Foreskin fibroblast (primary cell): ENCODE measurements at places on chromosomes 16 and 17.

GRCh38 chr16:69513180-69513966, 52.4 kb upstream of the NFAT5 start:
- DNase-seq, result peak; percentile 15

DNA sequence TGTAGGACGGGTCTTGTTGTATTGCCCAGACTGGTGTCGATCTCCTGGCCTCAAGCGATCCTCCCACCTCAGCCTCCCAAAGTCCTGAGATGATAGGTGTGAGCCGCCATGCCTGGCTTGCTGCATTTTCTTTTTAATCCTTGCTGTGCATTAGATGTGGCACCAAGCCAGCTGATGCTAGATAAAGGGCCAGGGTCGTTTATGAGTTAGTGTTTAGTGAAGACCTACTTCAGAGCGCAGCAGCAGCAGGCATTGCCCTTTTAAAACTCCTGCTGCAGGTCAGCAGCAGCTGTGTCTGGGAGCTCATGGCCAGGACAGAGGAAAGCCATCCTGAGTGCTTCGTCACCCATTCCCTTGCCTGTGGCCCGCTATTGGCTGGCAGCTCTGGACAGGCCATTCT, 237.3 kb downstream of the CCDC182 start:
- DNase-seq, result no peak

DNA sequence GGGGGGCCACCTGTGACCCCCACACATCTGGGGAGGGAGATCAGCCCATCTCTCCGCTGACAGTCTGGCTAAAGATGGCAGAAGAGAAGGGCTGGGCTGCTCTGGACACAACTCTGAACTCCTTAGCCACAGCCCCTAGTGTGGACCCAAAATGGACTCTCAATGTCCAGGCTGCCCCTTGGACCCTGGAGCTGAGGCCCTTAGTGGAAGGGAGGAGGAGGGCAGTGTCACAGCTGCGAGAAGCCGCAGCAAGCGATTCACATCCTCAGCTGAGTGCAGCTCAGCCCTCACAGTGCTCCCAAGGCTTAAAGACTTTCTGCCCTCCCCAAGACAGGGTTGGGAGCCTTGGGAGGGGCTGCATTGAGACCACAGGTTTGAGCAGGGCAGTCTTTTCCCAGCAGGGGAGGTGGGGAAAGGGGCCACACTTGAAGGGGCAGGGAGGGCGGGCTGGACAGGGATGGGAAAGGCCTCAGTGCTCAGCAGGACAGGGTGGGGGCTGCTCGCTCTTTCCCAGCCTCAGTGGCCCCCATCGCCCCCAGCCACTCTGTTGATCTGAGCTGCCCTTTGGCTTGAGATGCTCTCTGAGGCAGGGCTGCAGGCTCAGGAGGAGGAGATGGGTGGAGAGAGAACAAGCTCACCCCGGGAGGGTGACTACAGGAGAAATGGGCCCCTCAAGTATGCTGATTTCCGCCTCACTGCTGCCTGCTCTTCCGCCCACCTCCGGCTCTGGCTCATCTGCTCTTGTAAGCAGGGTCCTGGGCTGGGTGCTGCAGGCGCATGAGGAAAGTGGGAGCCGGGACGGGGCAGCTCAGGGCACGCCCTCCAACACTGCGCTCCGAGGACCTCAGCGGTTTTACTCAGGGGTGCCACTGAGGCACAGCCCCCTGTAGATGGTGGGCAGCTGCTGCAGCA, 50.9 kb upstream of the MTSS2 start:
- DNase-seq, result no peak

DNA sequence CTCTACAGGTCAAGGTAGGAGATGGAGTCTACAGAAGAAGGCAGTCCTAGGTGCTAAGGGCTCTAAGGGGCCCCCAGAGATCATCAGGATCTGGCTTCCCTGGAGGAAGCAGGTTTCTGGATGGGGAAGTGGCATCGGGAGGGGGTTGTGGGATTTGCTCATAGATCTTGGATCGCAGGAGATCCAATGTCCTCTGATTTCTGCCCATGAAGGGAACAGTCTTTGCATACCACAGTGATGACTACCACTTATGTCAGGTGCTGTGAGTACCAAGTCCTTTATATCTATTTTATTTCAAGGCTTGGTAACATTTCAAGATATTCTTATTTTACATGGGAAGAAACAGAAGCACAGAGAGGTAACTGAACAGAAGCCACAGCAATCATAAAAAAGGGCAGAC, 164.0 kb downstream of the RGS9 start:
- no peak for DNase-seq

DNA sequence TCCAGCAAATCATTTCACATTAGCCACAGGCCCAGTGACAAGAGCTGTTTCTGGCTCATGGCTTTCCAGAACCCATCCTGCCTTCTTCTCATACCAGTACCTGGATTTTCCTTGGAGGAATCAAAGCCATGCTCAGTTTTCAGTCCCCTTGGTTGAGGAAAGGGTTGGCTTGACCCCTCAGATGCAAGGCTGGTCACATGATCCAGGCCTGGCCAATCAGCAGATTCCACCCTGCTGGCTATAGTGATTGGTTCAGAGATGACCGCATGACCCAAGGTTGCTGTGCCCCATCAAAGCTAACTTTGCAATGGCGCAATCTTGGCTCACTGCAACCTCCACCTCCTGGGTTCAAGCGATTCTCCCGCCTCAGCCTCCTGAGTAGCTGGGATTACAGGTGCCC, 45.0 kb downstream of the MMP15 start:
- no peak for DNase-seq

DNA sequence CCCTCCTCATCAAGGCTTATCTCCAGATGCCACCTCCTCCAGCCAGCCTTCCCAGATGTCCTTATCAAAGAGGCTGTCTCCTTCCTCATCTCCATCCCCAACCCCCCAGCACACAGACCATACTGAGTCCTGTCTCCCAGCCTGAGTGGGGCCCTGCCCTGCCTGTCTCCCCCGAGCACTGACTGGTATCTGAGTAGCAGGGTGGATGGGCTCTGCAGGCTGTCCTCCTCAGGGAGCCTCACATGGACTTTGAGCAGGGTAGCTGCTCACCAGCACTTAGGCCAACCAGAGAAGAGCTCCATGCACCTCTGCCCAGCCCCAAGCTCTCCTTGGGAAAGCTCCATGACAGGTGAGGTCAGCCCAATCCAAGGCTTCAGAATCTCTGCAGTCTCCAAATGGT, 20.0 kb upstream of the ITGA3 start:
- DNase-seq, result no peak

DNA sequence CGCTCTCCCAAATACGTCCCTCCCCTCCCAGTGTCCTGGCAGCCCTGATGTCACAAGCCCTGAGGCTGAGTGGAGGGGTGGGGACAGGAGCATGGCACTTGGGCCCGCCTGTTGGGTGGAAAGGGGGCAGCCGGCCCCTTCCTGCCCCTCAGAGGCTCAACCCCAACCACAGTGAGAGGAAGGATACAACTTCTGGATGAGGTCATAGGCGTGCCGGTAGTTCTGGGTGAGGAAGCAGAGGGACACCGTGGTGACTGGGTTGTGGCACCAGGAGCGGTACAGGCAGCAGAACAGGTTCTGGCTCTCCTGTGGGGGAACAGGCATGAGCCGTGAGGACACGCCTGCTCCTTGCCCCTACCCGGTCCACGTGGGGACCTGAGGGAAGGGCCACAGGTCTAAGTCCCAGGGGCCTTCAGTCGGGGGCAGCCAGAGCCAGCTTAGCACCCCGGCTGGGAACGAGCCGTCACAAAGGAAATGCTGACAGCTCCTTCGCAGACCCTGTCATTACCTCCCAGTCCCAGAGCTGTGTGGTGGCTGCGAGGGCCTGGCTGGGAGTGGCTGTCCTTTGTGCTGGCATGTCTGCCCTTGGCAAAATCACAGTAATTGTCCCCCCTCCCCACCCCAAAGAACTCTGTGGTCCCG, 11.2 kb upstream of the MTSS2 start:
- no peak for DNase-seq

- no peak for DNase-seq
Measured at GRCh38 chr17:68298601-68299000, 7.3 kb downstream of the ARSG start.

- no peak for DNase-seq
Measured at GRCh38 chr16:72854267-72854959, 193.5 kb downstream of the ZFHX3 start.

DNA sequence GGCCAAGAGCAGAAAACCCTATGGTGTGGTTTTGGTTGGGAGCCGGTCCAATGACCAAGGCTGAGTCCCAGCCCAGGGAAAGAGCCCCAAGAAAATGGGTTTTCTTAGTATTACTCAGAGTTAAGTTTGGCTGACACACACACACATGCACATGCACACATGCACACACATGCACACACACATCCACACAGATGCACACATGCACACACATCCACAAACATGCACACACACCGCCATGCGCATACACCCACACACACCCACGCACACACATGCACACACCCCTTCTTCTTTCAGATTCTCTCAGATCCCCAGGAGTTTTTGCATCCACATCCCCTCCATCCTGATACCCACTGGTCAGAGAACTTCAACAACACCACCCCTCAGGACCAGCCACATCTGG, 9.1 kb downstream of the ABCC12 start:
- no peak for DNase-seq

GRCh38 chr17:66488864-66489263, 186.5 kb downstream of the PRKCA start:
- no peak for DNase-seq

GRCh38 chr16:85303354-85303883, 191.1 kb upstream of the CIBAR2 start:
- no peak for DNase-seq

- DNase-seq, result peak; percentile 50
Measured at GRCh38 chr16:2085669-2086068, 37.9 kb downstream of the TSC2 start.

DNA sequence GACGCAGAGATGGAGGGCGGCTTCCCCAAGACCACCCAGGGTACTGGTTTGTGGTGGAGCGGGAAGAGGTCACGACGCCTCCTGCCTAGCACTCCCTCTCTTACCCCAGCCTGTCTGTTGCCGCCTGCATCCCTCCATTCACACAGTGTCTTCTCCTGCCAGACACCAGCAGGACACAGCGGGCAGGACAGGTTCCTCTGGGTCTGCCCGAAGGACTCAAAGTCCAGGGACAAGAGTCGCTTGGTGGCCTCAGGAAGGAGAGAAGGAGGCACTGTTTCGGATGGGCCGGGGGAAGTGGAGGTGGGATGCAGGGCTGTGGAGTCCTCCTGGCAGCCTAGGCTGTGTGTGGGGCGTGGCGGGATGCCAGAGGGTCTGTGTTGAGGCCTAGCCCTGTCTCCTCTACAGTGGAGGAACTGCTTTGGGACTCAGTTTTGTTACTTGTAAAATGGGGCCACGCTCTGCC, 19.6 kb upstream of the TNS4 start:
- DNase-seq, result no peak

DNA sequence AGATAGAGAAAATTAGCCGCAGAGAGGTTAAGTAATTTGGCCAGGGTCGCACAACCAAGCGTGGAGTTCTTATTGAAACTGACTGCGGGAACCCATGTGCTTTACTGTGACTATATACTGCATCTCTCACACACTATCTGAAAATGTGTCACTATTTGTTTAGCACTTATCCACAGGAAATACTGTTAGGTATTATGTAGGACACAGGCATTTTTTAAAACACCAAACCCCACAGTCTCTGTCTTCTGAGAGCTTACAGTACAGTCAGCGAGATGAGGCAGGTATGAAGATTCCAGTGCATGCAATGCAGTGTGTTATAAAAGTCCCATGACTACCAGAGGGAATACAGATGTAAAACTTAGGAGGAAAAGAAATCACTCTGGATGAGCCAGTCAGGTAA, 11.3 kb downstream of the RBL2 start:
- no peak for DNase-seq

GRCh38 chr17:29138184-29138955, 41.8 kb downstream of the MYO18A start:
- DNase-seq, result no peak

DNA sequence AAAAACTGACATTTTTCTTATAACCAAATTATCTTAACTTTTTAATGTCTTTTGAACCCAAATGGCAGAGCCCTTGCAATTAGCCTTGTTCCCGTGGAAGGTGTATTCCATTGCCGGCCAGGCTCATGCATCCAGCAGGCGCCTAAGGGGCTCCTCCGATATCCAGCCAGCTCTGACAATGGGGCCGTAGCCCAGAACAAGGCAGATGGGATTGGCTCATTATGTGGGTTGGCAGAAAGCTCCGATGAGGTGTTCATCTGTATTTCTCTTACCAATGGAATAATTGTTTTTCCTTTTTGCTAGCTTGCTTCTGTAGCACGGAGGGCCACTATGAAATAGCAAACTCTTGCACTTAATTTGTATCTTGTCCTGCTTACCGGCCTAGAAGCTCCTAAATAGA, 208.2 kb upstream of the CHMP6 start:
- DNase-seq, result no peak
